Activated CD4-positive, alpha-beta memory T cell treated with anti-CD3 and anti-CD28 coated beads, Interleukin-2, amount 10 ng/mL, durations not matched to agents 7 days and 5 days (primary cell): ENCODE measurements at places on chromosomes 12 and 14. TPM values are rescaled to one million over a fixed set of nuclear protein-coding genes. Genes with fewer than 3 reads are reported as not detected.

Gene MYF6
- not detected for total RNA-seq

Gene BAZ1A
- total RNA-seq = 49.8 TPM

Gene MEG3
- total RNA-seq = not detected

Gene ANO2
- not detected for total RNA-seq

Gene DEGS2
- total RNA-seq = 0.25 TPM

Gene PLEKHH1
- total RNA-seq = 0.63 TPM

Gene SERPINA12
- not detected for total RNA-seq

Gene TAS2R10
- total RNA-seq = 0.30 TPM

Gene TAS2R31
- 1.9 TPM for total RNA-seq

Gene DTD2
- total RNA-seq = 13.0 TPM

- H3K4me3 ChIP-seq = no peak overlapping the region
- H3K27me3 ChIP-seq = peaks cover 5% of the 10 kb centered on the region
- DNase-seq = no peak
- no peaks in the 10 kb centered on the region for H3K36me3 ChIP-seq
- no peak overlapping the region for H3K27ac ChIP-seq
- peaks cover 7% of the 10 kb centered on the region for H3K4me1 ChIP-seq
These were observed 195.9 kb upstream of the PARP11 start for GRCh38 chr12:4068981-4069669.

DNA sequence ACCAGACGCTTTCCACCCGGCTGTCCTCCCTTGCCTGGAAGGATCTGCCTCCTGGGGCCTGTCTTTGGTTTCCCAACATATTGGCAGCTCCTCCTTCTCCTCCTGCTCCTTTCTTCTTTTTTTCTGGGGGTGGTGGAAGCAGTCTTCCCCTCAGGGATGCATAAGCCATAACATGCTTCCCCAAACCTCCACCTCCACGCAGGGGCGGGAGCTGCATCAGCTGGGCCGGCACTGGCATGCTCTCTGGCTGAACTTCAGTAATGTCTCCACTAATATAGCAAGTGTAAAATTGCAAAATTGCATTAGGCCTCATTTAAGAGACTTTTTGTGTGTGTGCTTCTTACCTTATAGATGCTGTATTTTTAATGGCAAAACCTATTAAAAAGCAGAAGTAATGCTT, 58.6 kb downstream of the GLT1D1 start:
- no peaks in the 10 kb centered on the region for H3K36me3 ChIP-seq
- no peak for DNase-seq
- H3K27ac ChIP-seq = no peak overlapping the region

GRCh38 chr14:99426265-99426664, 54.4 kb downstream of the SETD3 start:
- DNase-seq = no peak
- peaks cover 16% of the 10 kb centered on the region for H3K4me1 ChIP-seq
- no peak overlapping the region for H3K4me3 ChIP-seq
- no peak overlapping the region for H3K27ac ChIP-seq
- H3K36me3 ChIP-seq = peaks cover 50% of the 10 kb centered on the region
- no peaks in the 10 kb centered on the region for H3K27me3 ChIP-seq

DNA sequence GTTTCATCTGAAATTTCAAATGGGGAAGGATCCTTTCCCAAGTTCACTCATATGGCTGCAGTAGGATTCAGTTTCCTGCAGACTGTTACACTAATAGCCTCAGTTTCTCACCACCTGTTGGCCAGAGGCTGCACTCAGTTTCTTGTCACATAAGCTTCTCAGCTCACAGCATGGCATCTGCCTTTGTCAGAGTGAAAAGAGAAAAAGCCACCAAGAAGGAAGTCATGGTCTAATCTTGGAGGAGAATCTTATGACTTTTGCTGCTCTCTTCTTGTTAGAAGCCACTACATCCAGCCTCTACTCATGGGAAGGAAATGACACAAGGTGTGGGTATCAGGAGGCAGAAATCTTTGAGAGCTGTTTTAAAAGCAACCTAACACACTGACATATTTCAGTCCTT, 39.4 kb upstream of the BTG1 start:
- DNase-seq = peak; percentile 52
- peak overlapping the region; percentile 46 for H3K4me3 ChIP-seq
- peaks cover 47% of the 10 kb centered on the region for H3K4me1 ChIP-seq
- H3K27ac ChIP-seq = peak overlapping the region; percentile 84
- H3K36me3 ChIP-seq = peaks cover 6% of the 10 kb centered on the region

- peak overlapping the region; percentile 85 for H3K4me3 ChIP-seq
- peaks cover 41% of the 10 kb centered on the region for H3K36me3 ChIP-seq
- DNase-seq = no peak
- no peaks in the 10 kb centered on the region for H3K27me3 ChIP-seq
- peaks cover 48% of the 10 kb centered on the region for H3K4me1 ChIP-seq
These were observed 556 bp downstream of the MTHFD1 start for GRCh38 chr14:64388533-64389285.

- H3K36me3 ChIP-seq = peaks cover 28% of the 10 kb centered on the region
- no peak for DNase-seq
- no peak overlapping the region for H3K27ac ChIP-seq
- H3K4me1 ChIP-seq = no peaks in the 10 kb centered on the region
These were observed 63.2 kb downstream of the ATP2B1 start for GRCh38 chr12:89645434-89645833.

DNA sequence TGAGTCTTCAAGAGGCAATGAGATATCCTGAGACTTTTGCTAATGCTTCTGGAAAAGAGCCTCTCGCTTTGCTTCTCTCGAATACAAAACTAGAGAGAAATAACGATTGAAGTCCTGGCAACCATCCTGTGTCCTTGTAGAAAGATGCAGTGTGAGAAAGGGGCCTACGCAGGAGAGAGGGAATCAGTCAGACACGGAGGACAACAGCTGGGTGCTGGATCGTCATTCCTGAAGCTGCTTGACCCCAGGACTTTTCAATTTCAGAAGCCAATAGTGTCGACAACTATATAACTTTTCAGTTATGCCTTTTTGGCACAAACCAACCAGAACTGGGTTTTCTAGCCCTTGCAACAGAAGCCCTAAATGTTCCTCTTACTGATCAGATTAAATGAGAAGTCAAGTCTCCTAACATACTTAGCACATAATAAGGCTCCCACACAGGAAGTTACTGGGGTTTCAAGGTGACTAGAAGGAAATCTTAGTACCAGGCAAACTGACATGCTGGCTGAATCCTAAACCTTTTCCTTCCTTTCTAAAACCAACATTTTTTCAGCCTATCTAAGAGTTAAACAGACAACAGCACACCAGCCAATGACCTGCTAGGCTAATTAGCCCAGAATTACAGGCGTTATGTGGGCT, 755.6 kb downstream of the MED13L start:
- no peaks in the 10 kb centered on the region for H3K27me3 ChIP-seq
- H3K27ac ChIP-seq = no peak overlapping the region

DNA sequence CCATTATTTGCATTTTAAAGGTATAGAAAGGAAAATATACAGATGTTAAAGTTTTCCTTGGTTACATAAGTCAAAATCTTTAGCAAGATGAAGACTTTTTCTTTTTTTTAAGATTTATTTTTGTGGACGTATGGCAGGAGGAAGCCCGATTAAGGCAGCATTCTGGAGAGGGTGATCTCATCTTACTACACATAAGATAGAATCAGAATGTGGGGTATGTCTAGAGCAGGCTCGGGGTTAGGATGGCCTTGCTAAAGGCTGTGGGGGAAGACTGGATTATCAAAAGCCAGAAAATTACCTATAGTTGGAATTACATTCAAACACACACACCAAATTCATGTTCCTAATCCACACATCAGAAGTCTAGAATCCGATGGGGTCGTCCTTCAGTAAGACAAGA, 79.6 kb upstream of the OTOGL start:
- peaks cover 4% of the 10 kb centered on the region for H3K27me3 ChIP-seq
- DNase-seq = no peak
- no peaks in the 10 kb centered on the region for H3K4me1 ChIP-seq

DNA sequence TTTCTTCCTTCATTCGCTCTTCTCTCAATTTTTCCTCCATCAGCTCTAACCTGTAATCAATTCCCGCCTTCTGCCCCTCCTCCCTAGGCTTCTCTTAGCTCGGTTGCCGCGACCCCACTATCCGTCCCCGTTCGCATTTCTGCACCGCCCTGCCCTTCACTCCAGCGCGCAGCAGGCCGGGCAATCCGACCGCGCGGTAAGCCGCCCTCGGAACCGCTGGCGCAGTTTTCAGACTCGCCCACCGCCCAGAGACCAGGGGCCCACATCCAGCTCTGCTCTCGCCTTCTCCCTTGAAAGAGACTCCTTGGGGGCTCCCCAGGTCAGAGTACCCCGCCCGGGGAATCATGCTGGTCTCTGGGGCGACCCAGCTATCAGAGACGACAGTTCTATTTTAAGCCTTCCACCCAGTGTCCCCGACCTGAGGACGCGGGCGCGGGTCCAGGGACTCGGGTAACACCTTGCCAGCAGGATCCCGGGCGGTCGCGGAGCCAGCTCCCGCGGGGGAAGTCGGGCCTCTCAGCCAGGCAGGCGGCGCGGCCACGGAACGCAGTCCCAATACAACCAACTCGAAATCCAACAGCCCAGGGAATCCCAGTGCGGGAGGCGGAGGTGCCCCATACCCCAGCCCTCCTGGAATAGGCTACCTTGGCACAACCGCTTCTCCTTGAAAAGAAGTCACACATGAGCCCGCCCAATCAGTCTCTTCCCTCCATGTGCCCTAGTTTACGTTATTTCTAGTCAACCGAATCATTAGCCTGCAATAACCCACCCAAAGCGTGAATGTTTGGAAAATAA, 5.7 kb upstream of the SLC38A4 start:
- no peaks in the 10 kb centered on the region for H3K36me3 ChIP-seq
- H3K4me1 ChIP-seq = peaks cover 9% of the 10 kb centered on the region

- H3K27ac ChIP-seq = no peak overlapping the region
- no peak for DNase-seq
- H3K27me3 ChIP-seq = no peaks in the 10 kb centered on the region
- H3K4me1 ChIP-seq = no peaks in the 10 kb centered on the region
- no peak overlapping the region for H3K4me3 ChIP-seq
- H3K36me3 ChIP-seq = no peaks in the 10 kb centered on the region
These were observed 405.6 kb downstream of the GXYLT1 start for GRCh38 chr12:41739066-41739465.

DNA sequence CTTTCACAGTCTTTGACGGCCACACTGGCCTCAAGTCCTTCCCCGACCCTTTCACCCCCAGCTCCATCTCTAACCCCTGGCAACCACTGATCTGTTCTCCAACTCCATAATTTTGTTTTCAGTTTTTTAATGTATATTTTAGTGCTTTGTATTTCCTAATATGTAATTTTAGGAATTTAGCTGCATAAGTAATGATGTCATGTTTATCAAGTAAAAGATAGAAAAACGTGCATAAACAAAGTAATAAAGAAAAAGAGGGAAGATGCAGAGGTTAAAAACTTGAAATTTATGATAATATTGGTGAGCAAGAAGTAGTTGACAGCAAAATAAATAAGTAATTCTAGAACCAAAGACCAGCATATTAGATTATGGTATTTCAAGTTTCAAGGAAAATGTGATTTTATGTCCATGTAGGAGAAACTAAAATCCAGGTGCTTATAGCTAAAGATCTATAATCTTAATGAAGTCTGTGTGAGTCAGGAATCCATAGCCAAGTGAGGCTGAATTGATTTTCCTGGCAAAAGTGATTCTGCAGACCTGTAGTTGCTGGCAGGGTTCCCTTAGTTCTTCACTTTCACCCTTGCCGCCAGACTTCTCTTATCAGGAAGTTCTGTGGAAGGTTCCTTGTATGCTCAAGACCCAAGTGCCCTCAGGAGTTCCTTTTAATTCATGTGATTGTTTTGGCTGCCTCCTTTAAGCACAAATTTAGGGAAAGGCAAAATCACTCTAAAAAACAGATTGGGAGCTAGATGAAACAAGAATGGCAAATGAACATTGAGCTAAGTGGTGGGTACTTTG, 24.4 kb downstream of the FBXW8 start:
- peaks cover 16% of the 10 kb centered on the region for H3K36me3 ChIP-seq
- H3K27me3 ChIP-seq = no peaks in the 10 kb centered on the region
- no peak overlapping the region for H3K27ac ChIP-seq
- peaks cover 2% of the 10 kb centered on the region for H3K4me1 ChIP-seq

GRCh38 chr12:125652681-125653080, 587.4 kb downstream of the AACS start:
- no peaks in the 10 kb centered on the region for H3K4me1 ChIP-seq
- H3K27ac ChIP-seq = no peak overlapping the region
- H3K36me3 ChIP-seq = no peaks in the 10 kb centered on the region
- DNase-seq = no peak
- H3K27me3 ChIP-seq = no peaks in the 10 kb centered on the region

DNA sequence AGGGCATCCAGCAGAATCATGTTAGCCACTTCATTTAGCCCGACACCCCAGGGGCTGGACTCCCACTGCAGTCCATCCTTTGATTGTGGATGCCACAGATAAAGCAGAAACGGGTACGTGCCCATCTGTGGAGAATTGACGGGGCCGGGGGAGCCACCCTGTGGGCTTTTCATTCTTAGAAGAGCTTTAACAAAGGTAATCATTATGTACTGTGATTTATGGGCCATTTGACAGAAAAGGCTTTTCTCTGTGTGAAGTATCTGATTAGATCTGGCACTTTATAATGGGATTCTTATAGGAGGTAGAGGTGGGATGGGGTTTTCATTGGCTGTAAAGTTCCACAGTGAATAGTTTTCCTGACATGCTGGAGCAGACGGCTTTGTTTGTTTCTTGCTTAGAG, 40.4 kb downstream of the AACS start:
- H3K4me1 ChIP-seq = no peaks in the 10 kb centered on the region
- peaks cover 4% of the 10 kb centered on the region for H3K36me3 ChIP-seq
- H3K4me3 ChIP-seq = no peak overlapping the region

GRCh38 chr12:131407221-131408035, 303.5 kb upstream of the SFSWAP start:
- no peaks in the 10 kb centered on the region for H3K36me3 ChIP-seq
- no peaks in the 10 kb centered on the region for H3K27me3 ChIP-seq
- no peak overlapping the region for H3K4me3 ChIP-seq
- no peak overlapping the region for H3K27ac ChIP-seq
- H3K4me1 ChIP-seq = no peaks in the 10 kb centered on the region
- no peak for DNase-seq

GRCh38 chr12:62190689-62191490, 69.3 kb upstream of the USP15 start:
- no peaks in the 10 kb centered on the region for H3K36me3 ChIP-seq
- no peak for DNase-seq
- peak overlapping the region; percentile 60 for H3K4me3 ChIP-seq
- peaks cover 24% of the 10 kb centered on the region for H3K4me1 ChIP-seq

- no peak overlapping the region for H3K27ac ChIP-seq
- no peak overlapping the region for H3K4me3 ChIP-seq
- no peaks in the 10 kb centered on the region for H3K27me3 ChIP-seq
- no peak for DNase-seq
- H3K36me3 ChIP-seq = no peaks in the 10 kb centered on the region
- peaks cover 16% of the 10 kb centered on the region for H3K4me1 ChIP-seq
These were observed 68.2 kb downstream of the DRAM1 start for GRCh38 chr12:101945369-101946232.

GRCh38 chr14:61226015-61226654, 55.0 kb downstream of the TMEM30B start:
- H3K27ac ChIP-seq = peak overlapping the region; percentile 3
- peaks cover 32% of the 10 kb centered on the region for H3K27me3 ChIP-seq
- no peak for DNase-seq
